ENCODE measurements at places on chromosomes 7 and 10.

GRCh38 chr7:29145553-29146056 lies 732 bp downstream of the CPVL start:
- no peak for DNase-seq

DNA sequence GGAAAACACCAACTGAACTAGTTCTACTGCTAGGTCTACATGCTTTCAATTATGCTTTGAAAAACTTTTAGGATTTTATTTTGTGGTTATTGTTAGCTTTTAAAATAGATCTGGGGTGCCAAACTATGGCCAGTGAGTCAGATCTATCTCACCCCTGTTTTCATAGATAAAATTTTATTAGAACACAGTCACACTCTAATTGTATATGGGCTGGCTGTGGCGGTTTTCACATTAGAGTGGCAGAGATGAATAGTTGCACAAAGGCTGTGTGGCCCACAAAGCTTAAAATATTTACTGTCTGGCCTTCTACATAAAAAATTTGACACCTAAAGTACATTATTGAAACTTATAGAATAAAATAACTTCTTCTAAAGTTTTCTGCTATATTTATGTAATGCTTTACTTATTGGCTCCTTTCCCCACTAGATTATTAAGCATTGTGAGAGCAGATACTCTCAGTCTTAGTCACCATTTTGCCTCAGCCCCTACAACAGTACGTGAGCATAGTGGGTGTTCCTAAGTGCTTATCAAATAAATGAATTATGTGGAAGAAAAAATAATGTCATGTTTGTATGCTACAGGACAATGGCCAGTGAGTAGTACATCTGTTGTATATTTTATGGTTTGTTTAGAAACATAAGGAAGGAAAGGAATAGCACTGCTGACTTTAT lies 5.4 kb upstream of the SUV39H2 start:
- no peak for DNase-seq

- DNase-seq, result no peak
Observed at GRCh38 chr7:143503261-143503660, 25.6 kb downstream of the TAS2R41 start.

DNA sequence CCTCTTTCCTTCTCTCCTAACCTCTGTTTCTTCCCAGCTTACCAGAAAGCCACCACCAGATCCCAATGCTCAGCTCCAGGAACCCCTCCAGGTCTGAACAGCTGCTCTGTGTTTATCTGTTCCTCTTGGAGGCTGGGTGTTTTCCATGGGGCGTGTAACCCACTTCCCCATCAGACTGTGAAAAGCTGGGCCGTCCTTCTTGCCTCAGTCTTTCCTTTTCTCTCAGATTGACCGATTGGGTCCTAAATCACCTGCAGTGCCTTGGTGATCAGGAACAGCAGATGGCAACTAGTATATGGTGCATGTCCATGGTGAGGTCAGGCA lies 4.8 kb downstream of the SH3PXD2A start:
- DNase-seq, result no peak

DNA sequence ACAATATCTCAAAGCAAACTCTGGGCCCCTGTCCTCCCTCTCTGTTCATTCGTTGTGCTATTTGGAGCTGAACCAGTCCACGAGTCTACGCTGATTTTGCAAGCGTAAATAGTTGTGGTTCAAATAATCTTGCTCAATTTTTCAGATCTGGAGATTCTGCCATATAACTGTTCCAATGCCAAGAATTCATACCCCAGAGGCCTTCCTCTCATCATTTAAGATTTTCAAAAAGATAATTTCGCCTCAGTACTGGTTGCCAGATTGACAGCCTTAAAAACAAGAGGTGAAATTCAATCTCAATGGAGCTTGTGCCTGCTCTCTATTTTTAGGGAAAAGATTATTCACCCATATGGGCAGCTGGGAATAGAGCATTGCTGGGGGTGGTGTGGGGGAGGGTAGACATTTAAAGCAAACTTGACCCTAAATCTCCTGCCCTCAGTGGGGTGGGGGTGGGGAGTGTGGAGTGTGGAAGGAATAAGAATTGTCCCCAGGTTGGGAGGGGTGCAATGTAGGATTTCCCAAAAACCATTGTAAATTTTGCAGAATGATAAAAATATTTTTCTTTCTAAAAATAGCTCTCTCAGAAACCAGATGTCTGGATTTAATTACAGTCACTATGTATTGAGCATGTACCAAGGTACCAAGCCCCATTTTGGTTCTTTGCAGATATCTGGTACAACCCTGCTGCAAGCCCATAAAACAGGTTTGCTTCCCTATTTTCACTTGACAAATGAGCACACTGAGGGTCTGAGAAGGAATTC lies 104.7 kb upstream of the EEPD1 start:
- no peak for DNase-seq

DNA sequence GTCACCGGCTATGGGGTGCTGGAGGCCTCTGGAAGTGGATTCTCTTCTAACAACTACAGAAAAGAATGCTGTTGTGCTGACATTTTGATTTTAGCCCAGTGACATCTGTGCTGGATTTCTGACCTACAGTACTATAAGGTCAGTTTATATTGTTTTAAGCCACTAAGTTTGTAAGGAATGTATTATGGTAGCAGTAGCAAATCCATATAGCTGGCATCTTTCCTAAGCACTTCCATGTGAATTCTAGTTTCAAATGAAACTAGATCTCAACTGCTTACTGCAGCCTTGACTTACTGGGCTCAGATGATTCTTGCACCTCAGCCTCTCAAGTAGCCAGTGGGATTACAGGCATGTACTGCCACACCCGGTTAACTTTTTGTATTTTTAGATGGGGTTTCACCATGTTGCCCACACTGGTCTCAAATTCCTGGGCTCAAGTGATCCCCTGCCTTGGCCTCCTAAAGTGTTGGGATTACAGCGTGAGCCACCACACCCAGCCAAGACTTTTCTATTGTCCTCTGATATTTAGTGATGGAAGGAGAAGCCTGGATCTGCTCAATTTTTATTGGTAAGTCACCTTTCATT lies 414.0 kb downstream of the PHTF2 start:
- no peak for DNase-seq

DNA sequence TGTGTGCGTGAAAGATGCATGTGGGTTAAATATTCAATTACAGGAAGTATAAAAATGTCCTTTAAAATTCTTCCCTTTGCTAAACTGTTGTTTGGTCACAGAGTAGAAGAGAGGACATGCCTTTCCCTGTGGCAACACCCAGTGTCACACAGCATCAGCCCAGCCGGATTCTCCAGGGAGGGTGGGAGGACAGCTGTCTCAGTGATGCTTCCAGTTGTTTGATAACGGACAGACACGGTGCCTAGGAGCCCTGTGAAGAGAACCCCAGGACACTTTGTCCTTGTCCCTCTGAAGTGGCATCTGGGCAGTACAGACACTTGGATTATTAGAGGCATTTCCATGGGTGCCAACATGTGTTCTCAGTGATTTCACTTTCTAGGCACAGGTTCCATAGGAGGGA lies 306.6 kb upstream of the LRGUK start:
- DNase-seq, result no peak

- DNase-seq, result no peak
Observed at GRCh38 chr7:154571772-154572171, 431.2 kb downstream of the PAXIP1 start.

DNA sequence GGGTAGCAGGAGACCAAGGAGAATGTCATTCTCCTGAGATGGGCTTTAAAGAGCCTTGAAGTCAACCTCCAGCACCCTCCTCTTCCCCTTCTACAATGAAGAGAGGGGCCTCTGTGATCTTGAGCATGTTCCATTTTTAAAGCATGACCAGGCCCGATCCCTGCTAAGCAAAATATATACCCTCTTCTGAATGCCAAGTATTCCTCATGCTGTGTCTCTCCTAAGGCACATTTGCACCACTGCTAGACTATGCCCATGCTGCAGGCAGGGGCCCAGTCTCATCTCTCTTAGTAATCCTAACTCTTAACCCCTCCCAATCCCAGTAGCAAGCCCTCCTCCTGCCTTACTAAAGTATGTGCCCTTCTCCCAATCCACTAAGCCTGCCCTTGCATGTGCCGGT lies 18.4 kb downstream of the SORBS1 start:
- no peak for DNase-seq

DNA sequence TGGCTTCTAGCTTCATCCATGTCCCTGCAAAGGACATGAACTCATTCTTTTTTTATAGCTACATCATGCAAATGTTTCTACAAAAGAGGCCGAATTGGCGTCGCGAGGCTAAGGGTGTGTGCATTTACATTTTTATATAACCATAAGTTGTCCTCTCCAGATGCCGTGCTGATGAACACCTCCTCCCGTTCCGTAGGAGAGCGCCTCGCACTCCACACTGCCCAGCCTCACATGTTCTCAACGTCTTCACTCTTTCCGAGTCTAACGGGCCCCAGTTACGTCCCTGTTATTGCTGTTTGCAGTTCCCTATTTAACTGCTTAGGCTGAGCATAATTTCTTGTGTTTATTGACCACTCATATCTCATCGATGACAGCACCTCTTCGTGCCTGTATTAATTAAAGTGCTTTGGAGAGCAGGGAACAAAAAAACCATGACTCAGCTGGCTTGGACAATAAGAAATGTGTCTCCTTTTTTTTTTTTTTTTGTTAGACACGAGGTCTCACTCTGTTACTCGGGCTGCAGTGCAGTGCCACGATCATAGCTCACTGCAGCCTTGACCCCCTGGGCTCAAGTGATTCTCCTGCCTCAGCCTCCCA lies 113.5 kb upstream of the SDK1 start:
- no peak for DNase-seq

- DNase-seq, result no peak
Observed at GRCh38 chr10:100204370-100204769, 18.5 kb upstream of the ERLIN1 start.

DNA sequence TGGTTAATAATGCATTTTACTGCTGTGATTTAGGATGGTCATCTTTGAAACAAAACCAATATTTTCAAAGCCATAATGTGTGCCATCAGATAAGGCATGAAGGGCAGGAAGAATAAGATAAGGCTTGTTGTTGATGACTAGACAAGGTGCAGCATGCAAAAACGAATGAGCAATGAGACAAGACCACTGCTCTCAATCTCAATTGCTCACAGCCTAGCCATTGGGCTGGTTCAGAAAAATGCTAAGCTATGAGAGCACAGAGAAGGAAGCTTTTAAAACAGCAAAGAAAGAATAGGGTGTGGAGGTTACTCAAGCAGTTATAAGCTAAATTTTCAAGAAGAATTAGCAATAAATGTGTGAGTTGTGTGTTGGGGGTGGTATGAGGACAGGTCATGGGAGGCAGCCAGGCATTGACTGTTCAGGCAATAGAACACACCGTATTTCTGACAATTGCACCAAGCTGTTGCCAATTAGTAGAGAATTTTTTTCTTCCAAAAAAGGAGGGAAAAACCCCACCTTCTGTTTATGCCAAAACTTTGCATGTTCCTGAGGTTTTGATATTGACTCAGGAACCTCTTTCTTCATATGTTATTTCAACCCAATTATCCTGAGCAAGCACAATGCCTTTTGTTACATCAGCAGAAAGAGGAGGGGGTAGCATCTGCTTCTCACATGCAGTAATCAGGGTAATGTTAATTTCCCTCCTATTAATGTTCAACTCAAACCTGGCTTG lies 276.5 kb downstream of the HDAC9 start:
- no peak for DNase-seq

DNA sequence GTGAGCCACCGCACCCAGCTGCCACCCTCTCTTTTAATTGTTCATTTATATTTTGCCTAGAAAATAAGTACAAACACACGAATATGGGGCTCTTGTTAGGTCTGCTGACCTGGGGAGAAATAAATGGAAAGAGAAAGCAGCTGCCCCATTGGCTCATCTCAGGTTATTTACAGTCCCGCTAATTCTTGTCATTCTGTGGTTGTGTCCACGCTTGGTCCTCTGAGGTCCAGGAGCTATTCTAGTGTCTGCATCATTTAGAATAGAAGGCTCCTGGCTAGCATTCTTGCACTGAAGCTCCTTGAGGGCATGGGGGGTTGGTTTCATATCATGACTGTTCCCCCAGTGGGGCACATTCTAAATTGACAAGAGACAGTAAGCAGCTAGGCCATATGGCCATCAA lies 128.5 kb downstream of the TACC2 start:
- DNase-seq, result no peak

DNA sequence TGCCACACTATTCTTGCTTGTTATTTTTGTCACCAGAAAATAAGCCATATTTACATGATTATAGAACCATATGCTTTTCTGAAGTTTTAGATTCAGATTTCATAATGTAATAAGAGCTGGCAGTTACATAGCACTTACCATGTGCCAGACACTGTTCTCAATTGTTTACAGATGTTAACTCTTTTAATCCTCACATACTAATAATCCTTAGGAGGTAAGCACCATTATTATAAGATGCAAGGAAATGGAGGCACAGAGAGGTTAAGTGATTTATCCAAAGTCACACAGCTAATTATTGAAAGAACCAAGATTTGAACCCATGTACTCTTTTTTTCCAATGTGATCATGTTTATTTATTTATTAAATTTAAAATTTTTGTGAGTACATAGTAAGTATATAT lies 57.2 kb downstream of the CREB5 start:
- DNase-seq, result peak; percentile 64

GRCh38 chr10:24097751-24098207 lies 111.2 kb upstream of the KIAA1217 start:
- DNase-seq, result no peak

DNA sequence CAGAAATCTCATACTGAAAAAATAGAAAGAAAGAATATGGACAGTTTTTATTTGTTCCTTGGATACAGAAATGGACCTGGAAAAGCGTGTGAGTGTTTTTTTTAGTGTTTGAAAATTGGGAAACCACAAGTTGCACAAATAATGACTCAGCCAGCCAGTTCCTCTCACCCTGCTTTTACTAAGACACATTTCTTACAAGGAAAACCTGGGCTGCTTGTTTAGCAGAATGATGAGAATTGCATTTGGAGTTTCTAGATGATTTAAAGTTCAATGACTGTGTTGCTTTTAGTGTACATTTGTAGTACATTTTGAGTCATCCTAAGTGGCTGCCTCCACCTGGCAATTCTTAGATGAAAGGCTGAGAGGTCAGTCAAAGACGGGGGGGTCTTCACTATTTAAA lies 218.7 kb downstream of the ABCA13 start:
- DNase-seq, result no peak

DNA sequence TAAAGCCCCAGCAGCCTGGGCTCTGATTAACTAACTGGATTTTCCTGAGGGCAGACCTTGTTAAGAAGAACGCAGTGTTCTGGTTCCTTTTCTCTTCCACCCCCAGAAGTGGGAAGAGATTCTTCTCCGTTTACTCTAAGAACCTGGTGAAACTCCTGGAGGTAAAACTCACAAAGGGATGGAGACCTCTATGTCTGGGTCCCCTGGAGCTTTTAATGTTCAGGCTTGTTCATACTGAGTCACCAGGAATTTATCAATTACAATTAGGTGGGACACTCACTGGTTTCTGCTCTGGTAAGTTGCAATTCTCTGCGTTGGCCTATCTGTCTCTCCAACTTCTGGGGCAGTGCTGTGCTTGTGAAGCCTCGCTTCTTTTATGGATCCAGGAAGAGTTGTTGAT lies 73.3 kb upstream of the CACNB2 start:
- no peak for DNase-seq
